GM23248 (cell line): ENCODE measurements at places on chromosomes 12 and 14. TPM values are rescaled to one million over a fixed set of nuclear protein-coding genes. Genes with fewer than 3 reads are reported as not detected.

DNA sequence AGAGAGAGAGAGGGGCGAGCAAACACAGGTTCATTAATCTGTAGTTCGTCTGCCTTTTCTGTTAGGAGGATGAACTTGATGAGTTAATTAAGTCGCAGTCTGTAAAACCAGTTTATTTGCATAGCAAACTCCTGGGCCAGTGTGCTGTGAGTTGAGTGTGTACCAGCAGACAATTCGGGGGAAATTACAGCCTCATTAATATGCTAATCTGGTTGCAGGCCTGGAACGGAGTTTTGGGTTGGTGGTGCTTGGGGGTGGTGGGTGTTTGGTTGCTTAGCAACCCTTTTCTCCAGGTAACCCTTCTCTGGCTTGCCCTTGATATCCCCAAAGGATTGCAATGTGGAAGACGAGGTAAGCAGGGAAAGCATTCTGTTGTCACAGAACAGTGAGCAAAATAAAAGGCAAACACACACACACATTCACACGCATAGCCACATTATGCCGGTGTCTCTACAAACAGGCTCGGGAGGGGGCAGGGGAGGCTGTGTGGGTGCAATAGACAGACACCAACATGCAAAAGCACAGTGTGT lies 29.2 kb upstream of the LHX5 start:
- DNase-seq, result no peak

Gene TTC9
- polyA plus RNA-seq, result not detected in 2 replicates

GRCh38 chr12:23585156-23585781 lies 364.2 kb downstream of the SOX5 start:
- no peak for DNase-seq

- DNase-seq, result no peak
Measured at GRCh38 chr12:31362115-31362758, 36.3 kb upstream of the SINHCAF start.

Gene RECQL
- 71.7 and 80.3 TPM in 2 replicates for polyA plus RNA-seq

- DNase-seq, result no peak
Measured at GRCh38 chr12:120095736-120096135, 20.8 kb downstream of the RAB35 start.

Gene CARMIL3
- not detected in 2 replicates for polyA plus RNA-seq

Gene AEBP2
- polyA plus RNA-seq, result 16.6 and 17.8 TPM in 2 replicates

GRCh38 chr12:22810036-22810435 lies 185.1 kb downstream of the ETNK1 start:
- DNase-seq, result no peak

Gene WNT1
- polyA plus RNA-seq, result not detected in 2 replicates

- no peak for DNase-seq
Measured at GRCh38 chr14:91282954-91283645, 38.6 kb upstream of the GPR68 start.

DNA sequence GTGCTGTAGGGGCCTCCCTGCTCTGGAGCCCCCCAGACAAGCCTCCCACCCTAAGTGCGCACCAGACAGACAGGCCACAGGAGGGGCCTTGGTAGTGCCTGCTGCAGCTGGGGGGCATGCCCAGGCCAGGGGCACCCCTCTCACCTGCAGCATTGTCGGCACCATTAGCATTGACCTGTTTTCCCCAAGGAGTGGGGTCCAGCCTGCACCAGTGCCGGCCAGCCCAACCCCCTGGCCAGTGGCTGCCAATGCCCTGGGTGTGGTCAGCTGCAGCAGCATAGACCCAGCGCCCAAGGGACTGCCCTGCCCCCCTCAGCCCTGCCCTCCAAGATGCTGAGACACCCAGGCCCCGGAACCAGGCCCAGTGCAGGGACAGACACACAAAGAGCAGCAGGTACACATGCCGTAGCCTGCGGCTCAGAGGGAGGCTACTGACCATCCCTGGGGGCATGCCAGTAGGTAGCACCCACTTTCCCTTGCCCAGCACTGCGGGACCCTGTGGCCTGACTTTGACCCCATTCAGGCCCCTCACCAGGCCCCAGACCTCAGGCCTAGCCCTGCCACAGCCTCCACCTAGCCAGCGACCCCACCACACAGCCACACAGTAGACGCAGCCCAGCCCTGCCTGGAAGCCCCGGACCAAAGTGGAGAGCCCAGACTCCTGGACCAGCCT lies 1.0 kb downstream of the AHNAK2 start:
- DNase-seq, result no peak

- no peak for DNase-seq
Measured at GRCh38 chr12:50053583-50053982, 3.8 kb upstream of the ASIC1 start.

Gene FLVCR2
- polyA plus RNA-seq, result 0.33 TPM in 1 of 2 replicates, not detected in the other

DNA sequence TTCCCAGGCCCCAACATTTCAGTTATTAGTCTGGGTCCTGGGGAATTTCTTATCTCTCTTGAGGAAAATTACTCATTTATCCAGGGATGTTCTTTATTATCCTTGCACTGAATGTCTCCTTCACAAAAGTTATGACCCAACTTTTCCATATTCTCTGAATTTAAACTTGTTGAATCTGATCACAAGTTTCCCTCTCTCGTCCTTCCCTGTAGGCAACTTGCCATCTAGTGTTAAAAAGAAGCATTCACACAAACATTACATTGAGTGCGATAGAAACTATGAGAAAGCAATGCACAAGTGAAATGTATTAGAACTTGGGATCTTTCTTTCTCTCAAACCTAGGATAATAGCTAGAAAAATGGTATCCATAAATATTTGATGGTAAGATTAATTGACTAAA lies 608.4 kb downstream of the FSCB start:
- no peak for DNase-seq

Gene CBLN3
- 2.4 and 3.1 TPM in 2 replicates for polyA plus RNA-seq
